Heart right ventricle (tissue), 16 donors: ENCODE measurements at places on chromosomes 6 and 20.

DNA sequence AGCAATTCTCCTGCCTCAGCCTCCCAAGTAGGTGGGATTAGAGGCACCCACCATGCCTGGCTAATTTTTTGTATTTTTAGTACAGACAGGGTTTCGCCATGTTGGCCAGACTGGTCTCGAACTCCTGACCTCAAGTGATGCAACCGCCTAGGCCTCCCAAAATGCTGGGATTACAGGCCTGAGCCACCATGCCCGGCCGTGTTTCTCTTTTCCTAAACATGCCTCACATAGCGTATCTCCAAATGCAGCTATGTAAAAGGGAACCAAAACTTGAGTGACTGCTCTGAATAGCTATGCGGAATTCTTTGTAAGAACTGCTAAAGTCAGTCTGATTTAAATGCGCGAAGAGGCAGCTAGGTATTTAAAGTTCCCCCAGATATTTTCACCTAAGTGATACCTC is 20.5 kb downstream of the BPIFA2 start:
- no peak for DNase-seq

DNA sequence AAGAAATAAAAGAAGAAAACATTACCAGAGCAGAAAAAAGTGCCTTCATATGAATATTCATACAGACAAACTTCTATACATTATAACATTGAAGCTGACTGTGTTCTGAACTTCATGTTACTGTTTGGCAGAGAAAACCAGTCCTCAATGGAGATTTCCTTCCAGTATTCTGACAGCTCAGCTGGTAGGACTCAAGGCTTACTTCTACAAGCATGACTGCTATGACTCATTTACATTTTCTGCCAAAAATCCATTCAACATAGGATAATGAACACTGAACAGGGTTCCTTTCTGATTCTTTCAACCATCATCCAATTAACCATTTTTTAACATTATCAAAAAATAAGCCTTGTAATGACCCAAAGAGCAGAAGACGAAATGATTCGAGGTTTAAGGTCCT is 25.4 kb downstream of the COL9A1 start:
- peak; percentile 8 for DNase-seq

- DNase-seq: no peak
Measured at GRCh38 chr20:23105193-23105592, 19.1 kb upstream of the CD93 start.

- no peak for DNase-seq
Measured at GRCh38 chr6:20362623-20363022, 39.1 kb upstream of the E2F3 start.

DNA sequence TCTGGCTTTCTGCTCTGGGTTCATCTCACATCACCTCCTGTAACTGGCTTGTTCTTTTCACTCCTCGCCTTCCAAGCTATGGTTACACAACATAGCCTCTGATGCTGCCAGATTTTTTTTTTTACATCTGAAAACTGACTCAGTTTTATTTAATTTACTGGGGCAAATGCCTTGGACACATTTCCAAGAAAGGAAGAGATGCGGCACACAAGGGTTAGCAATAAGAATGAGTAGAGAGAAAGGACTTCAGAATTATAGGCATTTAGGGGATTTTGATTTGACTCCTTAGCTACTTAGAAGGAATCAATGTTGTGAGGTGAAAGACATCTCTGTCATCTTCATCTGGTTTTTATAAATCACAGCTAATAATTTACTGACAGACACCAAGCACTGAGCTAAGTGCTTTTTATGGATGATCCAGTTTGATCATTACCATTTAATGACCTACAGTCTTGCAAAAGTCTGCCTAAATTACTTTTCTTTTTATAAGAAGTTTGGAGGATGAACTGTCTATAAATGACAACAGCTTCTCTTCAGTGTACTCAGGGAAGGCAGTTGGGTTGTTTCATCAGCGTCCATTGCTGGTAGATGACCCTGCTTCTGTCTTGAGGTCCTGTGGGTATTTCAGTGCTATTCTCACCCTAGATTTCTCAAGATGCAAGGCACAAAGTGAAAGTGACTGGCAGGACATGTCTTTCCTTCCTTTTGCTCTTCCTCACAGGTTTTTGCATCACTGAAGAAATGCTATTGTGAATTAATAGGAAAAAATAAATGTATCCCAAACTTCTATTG is 31.1 kb downstream of the LAMA4 start:
- no peak for DNase-seq

DNA sequence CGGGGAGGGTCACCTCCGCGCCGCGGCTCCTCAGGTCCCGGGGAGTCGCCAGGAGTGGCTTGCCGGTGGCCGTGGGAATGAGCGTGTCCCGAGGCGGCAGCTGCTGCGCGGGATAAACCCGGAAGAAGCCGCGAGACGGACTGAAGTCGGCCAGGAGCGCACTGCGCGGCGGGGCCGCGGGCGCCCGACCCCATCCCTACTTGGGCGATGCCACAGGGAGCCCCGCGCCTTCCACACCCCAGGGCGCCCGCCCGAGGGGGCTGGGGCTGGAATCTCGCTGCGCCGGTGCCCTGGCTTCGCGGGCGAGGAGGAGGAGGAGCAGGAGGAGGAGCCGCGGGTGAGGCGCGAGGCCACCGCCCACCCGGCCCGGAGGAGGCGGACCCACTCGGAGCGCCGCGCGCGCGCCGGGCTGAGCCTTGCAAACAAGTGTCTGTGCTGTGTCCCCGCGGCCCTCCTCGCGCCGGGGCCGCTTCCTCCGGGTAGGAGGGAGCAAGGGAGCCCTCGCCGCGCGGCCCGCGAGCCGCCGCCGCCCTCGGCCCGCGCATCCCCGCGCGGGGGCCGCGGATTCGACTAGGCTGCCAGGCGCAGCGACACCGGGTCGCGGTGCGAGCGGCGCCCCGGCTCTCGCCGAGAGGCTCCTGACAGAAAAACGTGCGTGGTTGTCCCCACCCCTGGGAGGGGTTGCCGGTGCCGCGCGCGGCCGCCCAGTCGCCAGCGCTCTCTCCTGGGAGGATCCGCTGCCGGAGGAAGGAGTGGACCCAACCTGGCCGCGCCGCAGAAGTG is at the start of gene ZDHHC14:
ZDHHC14 (plus strand) TSS at position 412 of the 783 bp plus-strand sequence.
- DNase-seq: peak; percentile 93

- DNase-seq: no peak
Measured at GRCh38 chr6:52741872-52742271, 21.4 kb downstream of the GSTA2 start.
